ENCODE measurements at places on chromosomes 3 and 15.

- DNase-seq = no peak
These were observed 82.9 kb downstream of the EOMES start for GRCh38 chr3:27639271-27639670.

GRCh38 chr3:158750016-158750415 lies 17.8 kb upstream of the RARRES1 start:
- no peak for DNase-seq

DNA sequence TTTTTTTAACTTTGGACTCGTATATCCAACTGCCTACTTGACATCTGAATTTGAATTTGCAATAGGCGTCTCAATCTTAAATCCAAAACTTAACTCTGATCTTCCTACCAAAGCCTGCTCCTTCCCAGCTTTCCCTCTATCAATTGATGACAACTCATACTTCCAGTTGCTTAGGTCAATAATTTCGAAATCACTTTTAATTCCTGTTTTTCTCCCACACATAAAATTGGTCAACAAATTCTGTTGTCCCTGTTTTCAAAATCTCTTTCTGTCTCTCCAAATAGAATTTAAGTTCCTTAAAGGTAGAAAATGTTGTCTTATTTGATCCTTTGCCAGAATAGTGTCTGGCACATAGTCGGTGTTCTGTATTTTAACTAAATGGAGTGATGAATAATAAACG lies 332.4 kb downstream of the SATB1 start:
- DNase-seq = no peak

- DNase-seq = no peak
These were observed 62.7 kb upstream of the BLM start for GRCh38 chr15:90654233-90655136.

- DNase-seq = no peak
These were observed 14.3 kb upstream of the ZBTB47 start for GRCh38 chr3:42639192-42639591.

- DNase-seq = no peak
These were observed 484.6 kb downstream of the ROBO2 start for GRCh38 chr3:77524463-77524862.

DNA sequence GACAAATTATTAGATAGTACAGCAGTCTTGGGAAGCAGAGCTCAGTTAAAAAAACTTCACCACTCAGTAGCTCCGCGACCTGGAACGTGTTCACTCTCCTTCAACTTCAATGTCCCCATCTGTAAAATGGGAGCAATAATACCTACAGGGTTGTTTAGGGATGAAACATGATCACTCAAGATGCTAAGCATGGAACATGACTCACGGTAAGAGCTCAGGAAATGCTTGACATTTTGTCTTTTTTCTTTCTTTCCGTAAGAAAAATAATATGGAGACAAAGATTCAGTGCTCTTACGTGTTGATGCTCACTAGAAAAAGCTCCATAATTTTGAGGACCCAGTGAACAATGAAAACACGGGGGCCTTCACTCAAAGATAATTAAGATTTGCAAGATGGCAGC lies 606.7 kb upstream of the MDFIC2 start:
- no peak for DNase-seq

DNA sequence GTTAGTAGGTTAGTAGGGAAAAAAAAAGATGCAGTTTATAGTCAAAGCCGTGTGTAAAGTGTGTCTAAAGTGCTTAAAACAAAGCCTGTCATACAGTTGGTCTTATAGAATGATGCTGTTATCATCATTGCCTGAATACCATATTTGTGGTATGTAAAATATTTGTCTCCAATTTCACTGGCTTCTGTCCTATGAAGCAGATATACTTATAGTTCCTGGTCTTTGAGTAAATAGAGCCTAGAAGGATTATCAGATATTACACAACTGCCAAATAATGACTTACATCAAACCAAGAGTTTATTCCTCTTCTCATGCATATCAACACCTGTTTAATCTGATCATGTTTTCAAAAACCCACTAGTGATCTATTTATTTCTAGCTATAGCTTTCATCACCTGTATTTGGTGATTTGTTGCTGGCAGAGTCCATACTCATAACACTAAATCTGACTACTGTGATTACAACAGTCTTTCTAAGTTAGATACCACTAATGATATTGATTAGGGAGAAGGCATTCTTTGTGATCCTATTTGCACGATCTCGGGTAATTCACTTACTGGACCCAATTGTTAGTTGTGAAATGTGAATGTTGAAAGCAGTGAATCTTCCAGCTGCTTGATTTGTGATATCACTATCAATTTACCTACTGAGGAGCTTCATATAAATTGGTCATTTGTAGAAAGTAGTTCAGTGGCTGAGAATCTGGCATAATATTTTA lies 413.7 kb downstream of the LPP start:
- DNase-seq = no peak

GRCh38 chr15:78004919-78005634 lies 72.4 kb downstream of the TBC1D2B start:
- DNase-seq = no peak

GRCh38 chr3:106930086-106930485 lies 447.2 kb upstream of the CCDC54 start:
- DNase-seq = no peak

GRCh38 chr3:22170370-22170769 lies 419.4 kb upstream of the ZNF385D start:
- DNase-seq = no peak

GRCh38 chr3:24588629-24589512 lies 94.2 kb upstream of the THRB start:
- DNase-seq = no peak

DNA sequence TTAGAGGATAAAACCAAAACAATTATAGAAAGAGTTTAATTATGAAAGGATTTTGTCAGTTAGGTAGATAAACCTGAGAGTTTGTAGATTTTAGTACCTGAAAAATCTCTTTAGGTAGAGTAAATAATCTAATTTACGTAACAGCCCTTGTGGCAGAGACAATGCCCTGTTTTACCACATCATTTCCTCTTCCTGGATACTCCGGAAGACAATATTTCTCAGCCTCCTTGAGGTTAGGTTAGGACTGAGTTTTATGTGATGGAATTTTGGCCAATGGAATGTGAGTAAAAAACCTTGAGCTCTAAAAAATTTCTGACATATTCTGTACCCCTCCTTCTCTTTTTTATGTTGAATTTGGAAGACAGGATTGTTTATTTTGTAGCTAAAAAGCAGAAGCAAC lies 50.7 kb upstream of the TPRG1 start:
- DNase-seq = no peak

DNA sequence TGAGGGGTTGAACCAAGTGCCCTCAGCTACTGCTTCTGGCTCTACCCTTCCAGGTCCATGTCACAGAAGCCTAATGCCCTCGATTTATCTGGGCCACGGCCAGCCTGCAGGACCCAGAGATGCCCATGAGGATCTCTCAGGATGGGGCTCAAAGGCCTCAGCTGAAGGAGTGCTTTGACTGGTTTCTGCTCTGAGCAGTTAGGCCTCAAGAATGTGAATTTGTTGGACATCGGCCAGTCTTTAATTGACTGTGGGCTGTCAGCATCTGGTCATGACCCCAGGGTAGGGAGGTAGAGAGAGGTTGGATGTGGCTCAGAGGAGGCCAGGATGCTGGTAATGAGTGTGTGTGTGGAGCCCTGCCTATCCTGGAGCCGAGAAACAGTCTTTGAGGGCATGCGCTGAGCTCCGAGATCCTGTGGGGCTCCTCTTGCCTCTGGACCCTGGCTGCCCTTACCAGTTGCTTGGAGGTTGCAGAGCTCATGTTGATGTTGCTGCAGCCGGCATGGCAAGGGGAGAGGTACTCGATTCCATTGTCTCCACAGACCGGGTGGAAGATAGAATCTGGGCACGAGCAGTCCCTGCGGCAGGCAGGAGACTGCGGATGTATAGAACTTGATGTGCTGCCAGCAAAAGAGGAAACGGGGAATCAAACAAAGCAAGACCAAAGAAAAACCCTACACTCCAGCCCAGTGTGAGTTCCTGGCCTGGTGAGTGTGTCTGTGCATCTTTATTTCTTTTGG lies 49.1 kb upstream of the RAB6B start:
- DNase-seq = no peak

GRCh38 chr3:87856126-87856525 lies 202.7 kb downstream of the CGGBP1 start:
- DNase-seq = no peak

DNA sequence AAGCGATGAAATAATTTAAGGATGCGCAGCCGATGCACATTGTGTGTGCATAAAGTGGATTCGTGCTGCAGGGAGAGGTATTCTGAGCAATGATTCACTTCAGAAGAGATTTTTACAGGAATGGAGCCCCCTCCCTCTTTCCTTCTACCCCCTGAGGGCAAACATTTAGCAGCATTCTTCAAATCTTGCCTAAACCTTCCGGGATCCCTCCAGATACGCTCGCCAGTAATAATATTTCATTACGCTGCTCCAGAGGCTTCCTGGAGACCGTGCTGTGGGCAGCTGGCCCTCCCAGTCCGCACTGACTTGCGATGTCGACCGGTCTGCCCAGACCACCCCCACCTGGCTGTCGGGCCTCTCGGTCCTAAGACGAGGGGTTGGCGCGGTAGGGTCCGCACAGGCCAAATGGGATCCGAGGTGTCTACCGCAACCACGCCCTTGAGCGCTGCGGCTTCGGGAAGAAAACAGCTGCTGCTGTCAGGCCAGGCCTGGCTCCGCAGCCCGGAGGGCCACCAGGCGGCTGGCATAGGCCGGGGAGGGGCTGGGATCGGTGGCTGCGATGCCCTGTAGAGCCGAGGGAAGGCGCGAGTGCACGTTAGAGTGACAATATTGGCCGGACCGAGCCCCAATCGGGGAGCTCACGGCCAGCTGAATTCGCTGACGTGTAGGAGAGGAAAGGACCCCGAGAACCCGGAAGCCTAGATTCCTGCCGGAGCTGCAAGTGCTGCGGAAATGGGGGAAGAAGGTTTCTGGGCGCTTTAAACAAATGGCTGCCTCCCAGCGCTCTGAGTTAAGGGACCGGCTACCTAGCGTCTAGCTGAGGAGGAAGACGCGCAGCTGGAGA lies 14.3 kb downstream of the ZIC4 start:
- DNase-seq = no peak

- DNase-seq = no peak
These were observed 2.7 kb upstream of the C2CD4A start for GRCh38 chr15:62063825-62064635.

GRCh38 chr3:195906865-195907683 lies 1.3 kb downstream of the TNK2 start:
- peak; percentile 56 for DNase-seq

- DNase-seq = no peak
These were observed 37.7 kb downstream of the GPD1L start for GRCh38 chr3:32143849-32144757.

DNA sequence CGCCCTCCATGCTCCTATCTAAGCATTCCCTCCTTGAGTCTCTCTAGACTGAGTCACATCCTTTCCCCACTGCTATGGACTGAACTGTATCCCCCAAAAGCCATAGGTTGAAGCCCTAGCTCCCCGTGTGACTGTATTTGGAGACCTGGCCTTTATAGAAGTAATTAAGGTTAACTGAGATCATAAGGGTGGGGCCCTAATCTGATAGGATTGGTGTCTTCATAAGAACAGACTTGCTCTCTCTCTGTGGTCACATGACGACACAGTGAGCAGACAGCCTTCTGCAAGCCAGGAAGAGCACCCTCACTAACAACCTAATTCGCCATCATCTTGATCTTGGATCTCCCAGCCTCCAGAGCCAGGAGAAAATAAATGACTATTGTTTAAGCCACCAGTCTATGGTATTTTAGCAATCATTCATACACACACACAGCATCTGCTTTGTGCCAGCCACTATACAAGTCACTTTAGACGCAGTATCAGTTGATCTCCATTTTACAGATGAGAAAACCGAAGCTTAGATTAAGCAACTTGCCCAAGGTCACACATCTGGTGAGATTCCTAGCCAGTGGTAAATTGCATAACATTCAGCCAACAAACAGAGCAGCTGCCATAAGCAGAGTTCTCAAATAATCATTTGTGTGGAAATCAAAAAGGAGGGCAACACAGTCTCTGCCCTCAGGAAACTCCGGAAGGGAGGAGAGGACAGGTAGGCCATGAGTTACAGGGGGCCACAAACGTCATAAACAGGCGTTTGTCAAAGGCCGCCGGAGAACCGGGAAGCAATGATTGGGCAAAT lies 66.3 kb upstream of the HES1 start:
- no peak for DNase-seq

GRCh38 chr15:51263726-51264125 lies 74.7 kb downstream of the CYP19A1 start:
- no peak for DNase-seq

DNA sequence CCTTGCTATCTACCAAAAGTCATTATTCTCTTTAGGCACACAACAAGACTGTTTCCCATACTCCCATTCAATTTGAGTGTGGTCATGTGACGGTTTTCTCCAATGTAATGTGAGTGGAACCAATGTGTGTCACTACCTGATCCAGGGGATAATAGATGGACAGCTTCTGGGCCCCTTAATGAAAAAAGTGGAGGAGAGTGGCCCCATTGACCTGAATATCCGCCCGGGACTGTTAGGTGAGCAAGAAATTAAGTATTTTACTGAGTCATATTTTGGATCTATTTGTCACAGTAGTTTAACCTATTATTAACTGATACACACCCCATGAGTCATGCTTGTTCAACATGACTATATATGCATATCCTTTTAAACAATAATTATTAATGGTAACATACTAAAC lies 15.1 kb upstream of the ARID3B start:
- DNase-seq = no peak

DNA sequence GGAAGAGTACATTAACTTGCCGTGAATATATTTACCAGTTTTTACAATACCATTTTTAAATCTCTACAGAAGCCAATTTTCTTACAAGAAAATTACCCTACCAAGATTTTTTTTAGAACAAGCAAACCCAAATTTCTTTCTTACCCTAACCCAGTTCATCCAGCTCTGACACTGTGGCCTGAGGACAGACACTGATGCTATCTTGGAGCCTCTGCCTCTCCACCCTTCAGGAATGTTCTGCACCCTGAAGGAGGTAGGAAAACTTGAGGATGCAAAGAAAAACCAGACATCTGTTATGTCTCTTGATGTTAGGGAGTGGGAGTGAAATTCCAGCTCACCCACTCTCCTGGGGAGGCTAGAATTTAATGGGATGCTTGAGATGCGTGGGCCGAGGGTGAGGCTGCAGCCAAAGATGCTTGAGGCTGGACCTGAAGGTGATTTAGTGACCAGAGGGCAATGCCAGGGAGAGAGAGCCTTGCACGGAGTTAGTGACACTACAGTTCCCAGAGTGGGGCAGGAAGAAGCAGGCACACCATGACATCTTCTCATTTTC lies 69.9 kb downstream of the LIPC start:
- no peak for DNase-seq

DNA sequence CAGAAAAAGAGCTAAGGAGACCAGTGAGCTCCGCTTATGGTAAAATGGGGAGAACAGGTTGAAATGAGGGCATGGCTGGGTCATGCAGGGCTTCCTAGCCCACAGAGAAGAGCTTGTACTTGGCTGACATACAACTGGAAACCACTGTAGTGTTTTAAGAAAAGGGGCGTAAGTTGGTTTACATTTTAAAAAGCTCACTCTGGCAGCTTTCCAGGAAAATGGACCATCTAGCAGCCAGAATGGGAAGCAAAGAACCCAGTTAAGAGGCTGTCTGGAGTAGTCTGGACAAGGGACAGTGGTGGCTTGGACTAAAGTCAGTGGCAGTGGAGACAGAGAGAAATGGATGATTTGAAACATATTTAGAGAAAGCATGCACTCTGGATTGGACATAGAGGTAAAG lies 1.9 kb downstream of the MORC1 start:
- DNase-seq = no peak
